Liver (tissue), 10 donors: ENCODE measurements at places on chromosomes 5 and 9. TPM values are rescaled to one million over a fixed set of nuclear protein-coding genes. Genes with fewer than 3 reads are reported as not detected.

GRCh38 chr9:127626752-127627493 is 14.8 kb downstream of the STXBP1 start:
- DNase-seq = no peak

- no peak for DNase-seq
Observed at GRCh38 chr9:4844056-4844838, 51.5 kb downstream of the RCL1 start.

The FGD3 gene
- 6.2 TPM for total RNA-seq

DNA sequence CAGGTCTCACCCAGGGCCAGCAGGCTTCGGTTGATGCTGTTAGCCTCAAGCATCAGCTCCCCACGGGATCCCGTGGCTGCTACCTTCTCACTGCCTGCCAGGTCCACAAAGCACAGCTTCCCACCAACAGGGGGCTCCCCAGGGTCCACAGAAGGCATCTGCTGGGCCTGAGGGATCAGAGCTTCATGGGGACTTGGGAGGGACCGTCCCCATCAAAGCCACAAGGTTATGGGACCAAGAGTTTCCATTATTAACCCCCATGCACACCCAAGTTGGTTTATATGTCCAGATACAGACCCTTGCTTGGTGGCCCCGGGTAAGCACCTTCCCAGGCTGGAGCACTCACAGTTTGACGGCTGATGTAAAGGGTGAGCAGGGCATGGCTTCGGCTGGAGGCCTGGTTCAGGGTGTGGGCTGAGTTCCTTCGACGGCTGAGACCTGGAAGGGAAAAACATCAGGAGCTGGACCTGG is 3.0 kb downstream of the KIF12 start:
- DNase-seq = no peak

The PLGRKT gene
- total RNA-seq = 4.5 TPM
